ENCODE measurements at places on chromosomes 4 and X. TPM values are rescaled to one million over a fixed set of nuclear protein-coding genes. Genes with fewer than 3 reads are reported as not detected.

Gene CFAP99
- total RNA-seq: not detected

Gene PRSS12
- total RNA-seq: 9.7 TPM

Gene NDUFB11
- 77.4 TPM for total RNA-seq

Gene GAGE12J
- total RNA-seq: not detected

Gene OTUD6A
- total RNA-seq: not detected

Gene PDZD4
- total RNA-seq: 0.09 TPM

Gene CRMP1
- total RNA-seq: not detected

Gene LPAR4
- total RNA-seq: 2.4 TPM

Gene SLC38A5
- total RNA-seq: 0.16 TPM

Gene SCFD2
- 17.0 TPM for total RNA-seq

DNA sequence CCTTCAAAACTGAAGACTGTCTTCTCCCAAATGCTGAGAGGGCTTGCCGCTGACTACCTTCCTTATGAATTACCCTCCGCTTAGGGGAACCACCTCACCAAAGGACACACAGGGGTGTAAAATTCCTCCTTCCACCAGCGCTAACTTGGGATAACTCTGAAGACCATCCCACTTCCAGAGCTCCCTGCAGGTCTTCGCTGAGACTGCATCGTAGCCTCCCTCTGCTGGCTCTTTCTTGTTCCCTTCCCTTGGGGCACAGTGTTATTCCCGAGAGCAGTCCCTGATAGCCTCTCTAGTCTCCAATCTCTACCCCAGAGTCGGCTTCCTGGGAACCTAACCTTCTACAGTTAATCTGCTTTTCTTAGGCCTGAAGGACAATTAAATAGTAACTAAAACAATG is 725.5 kb upstream of the ATOH1 start:
- H3K4me1 ChIP-seq: no peaks in the 10 kb centered on the region
- no peaks in the 10 kb centered on the region for H3K27me3 ChIP-seq

- H3K27me3 ChIP-seq: no peaks in the 10 kb centered on the region
- H3K4me3 ChIP-seq: no peak overlapping the region
- no peak overlapping the region for H3K27ac ChIP-seq
- H3K4me1 ChIP-seq: no peaks in the 10 kb centered on the region
- no peaks in the 10 kb centered on the region for H3K36me3 ChIP-seq
Measured at GRCh38 chrX:30876367-30876766, 12.7 kb downstream of the TAB3 start.

DNA sequence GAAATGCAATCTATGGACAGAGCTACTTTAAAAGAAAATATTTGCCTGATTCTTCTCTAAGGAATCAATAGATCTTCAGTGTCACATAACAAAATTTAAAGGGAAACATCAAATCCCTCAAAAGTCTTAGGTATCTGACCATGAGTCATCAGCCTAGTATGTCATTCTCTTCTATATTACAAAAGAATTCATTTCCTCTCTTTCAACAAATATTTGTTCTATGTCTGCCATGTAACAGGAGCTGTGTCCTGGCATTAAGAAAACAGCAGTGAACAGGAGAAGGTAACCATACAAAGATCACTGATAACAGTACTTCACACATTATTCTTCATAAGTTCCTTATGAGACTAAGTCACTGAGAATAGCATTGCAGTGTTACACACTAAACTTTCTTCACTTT is 243.6 kb upstream of the DKK2 start:
- peak; percentile 71 for DNase-seq
- H3K4me3 ChIP-seq: no peak overlapping the region
- peak overlapping the region; percentile 71 for H3K27ac ChIP-seq
- no peaks in the 10 kb centered on the region for H3K27me3 ChIP-seq

- no peak for DNase-seq
- H3K27me3 ChIP-seq: no peaks in the 10 kb centered on the region
- no peak overlapping the region for H3K4me3 ChIP-seq
- no peaks in the 10 kb centered on the region for H3K36me3 ChIP-seq
Measured at GRCh38 chr4:6594826-6595355, 19.9 kb downstream of the MAN2B2 start.

- H3K27ac ChIP-seq: no peak overlapping the region
- H3K4me3 ChIP-seq: no peak overlapping the region
- H3K36me3 ChIP-seq: no peaks in the 10 kb centered on the region
- no peaks in the 10 kb centered on the region for H3K27me3 ChIP-seq
- no peaks in the 10 kb centered on the region for H3K4me1 ChIP-seq
- DNase-seq: no peak
Measured at GRCh38 chrX:80223982-80224579, 196.2 kb upstream of the TENT5D start.

DNA sequence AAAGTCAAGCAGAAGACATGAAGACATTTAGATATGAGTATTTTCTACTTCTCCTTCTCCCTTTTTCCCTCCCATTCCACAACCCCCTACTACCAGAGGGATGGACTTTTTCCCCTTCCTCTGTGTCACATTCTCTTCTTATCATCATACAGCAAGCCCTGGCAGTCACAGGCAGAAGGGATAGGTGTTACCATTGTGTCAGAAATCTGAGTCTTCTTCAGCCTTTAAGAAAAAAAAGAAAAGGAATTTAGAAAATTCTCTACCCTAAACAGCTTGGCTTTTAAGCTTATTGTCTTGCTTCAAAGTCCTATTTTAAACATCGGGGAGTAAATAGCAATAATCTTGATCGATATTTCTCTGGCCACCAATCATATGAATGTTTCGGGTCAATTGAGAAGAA is 30.9 kb upstream of the ADH1C start:
- no peaks in the 10 kb centered on the region for H3K27me3 ChIP-seq
- no peaks in the 10 kb centered on the region for H3K36me3 ChIP-seq
- no peak overlapping the region for H3K27ac ChIP-seq
- no peaks in the 10 kb centered on the region for H3K4me1 ChIP-seq
- no peak for DNase-seq
- no peak overlapping the region for H3K4me3 ChIP-seq

GRCh38 chr4:51906167-51906958 is 63.4 kb downstream of the DCUN1D4 start:
- H3K27ac ChIP-seq: no peak overlapping the region
- H3K4me1 ChIP-seq: no peaks in the 10 kb centered on the region
- no peak for DNase-seq
- no peaks in the 10 kb centered on the region for H3K27me3 ChIP-seq
- no peak overlapping the region for H3K4me3 ChIP-seq

DNA sequence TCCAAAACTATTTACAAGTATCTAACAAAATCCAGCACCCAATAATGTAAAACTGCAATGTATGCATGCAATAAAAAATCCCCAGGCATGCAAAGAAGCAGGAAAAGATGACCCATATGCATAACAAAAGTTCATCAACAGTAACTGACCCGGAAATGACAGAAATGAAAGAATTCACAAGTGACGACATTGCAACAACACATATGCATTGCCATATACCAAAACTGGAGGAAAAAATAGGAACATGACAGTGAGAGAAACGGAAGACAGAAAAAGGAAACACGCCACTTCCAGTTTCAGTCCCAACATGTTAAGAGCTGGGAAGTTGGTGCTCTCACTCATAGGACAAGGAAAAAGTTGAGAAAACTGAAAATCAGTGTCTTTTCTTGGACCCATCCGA is 154.6 kb downstream of the EVC2 start:
- DNase-seq: no peak
- no peaks in the 10 kb centered on the region for H3K27me3 ChIP-seq
- no peaks in the 10 kb centered on the region for H3K4me1 ChIP-seq
- H3K27ac ChIP-seq: no peak overlapping the region
- H3K4me3 ChIP-seq: no peak overlapping the region

- H3K36me3 ChIP-seq: no peaks in the 10 kb centered on the region
- no peak for DNase-seq
- H3K4me3 ChIP-seq: no peak overlapping the region
- H3K27me3 ChIP-seq: no peaks in the 10 kb centered on the region
Measured at GRCh38 chr4:165737309-165737972, 135.6 kb upstream of the TLL1 start.

- H3K4me1 ChIP-seq: peaks cover 10% of the 10 kb centered on the region
- no peak overlapping the region for H3K4me3 ChIP-seq
- H3K27ac ChIP-seq: no peak overlapping the region
- no peak for DNase-seq
Measured at GRCh38 chr4:107069049-107069448, 32.9 kb upstream of the DKK2 start.

DNA sequence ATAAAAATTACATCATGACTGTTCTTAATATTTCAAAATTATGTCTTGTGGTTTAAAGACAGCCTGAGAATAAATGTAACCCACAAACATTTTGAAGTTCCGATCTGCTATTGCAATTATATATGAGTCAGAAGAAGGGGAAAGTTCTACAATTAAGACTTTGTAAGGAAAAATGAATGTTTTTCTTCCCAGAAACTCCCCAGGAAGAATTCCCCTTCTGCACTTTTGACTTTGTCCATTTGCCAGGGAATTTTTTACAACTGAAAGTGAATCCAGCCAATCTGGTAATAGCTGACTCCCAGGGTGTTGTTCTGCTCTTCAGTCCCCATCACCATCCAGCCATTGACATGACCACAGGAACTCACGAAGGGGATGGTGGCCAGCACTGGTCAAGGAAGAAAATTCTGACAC is 61.6 kb upstream of the NOCT start:
- peaks cover 13% of the 10 kb centered on the region for H3K4me1 ChIP-seq
- H3K4me3 ChIP-seq: no peak overlapping the region
- peak overlapping the region; percentile 43 for H3K27ac ChIP-seq
- DNase-seq: peak; percentile 47
- no peaks in the 10 kb centered on the region for H3K27me3 ChIP-seq

GRCh38 chrX:19883878-19884277 is 3.5 kb downstream of the SH3KBP1 start:
- peaks cover 3% of the 10 kb centered on the region for H3K36me3 ChIP-seq
- H3K4me3 ChIP-seq: no peak overlapping the region
- no peaks in the 10 kb centered on the region for H3K27me3 ChIP-seq
- peaks cover 10% of the 10 kb centered on the region for H3K4me1 ChIP-seq
- no peak overlapping the region for H3K27ac ChIP-seq

GRCh38 chrX:95884186-95884585 is 800.5 kb upstream of the DIAPH2 start:
- no peaks in the 10 kb centered on the region for H3K36me3 ChIP-seq
- H3K27me3 ChIP-seq: no peaks in the 10 kb centered on the region
- no peak overlapping the region for H3K4me3 ChIP-seq
- no peaks in the 10 kb centered on the region for H3K4me1 ChIP-seq

- no peaks in the 10 kb centered on the region for H3K36me3 ChIP-seq
- no peaks in the 10 kb centered on the region for H3K27me3 ChIP-seq
- H3K27ac ChIP-seq: no peak overlapping the region
- no peak overlapping the region for H3K4me3 ChIP-seq
Measured at GRCh38 chrX:118623062-118623461, 104.3 kb upstream of the IL13RA1 start.

- H3K4me3 ChIP-seq: no peak overlapping the region
- H3K4me1 ChIP-seq: no peaks in the 10 kb centered on the region
- DNase-seq: no peak
- no peak overlapping the region for H3K27ac ChIP-seq
- H3K36me3 ChIP-seq: no peaks in the 10 kb centered on the region
Measured at GRCh38 chrX:47752685-47753084, 84.0 kb upstream of the ZNF81 start.

GRCh38 chrX:119455264-119455663 is 13.0 kb upstream of the SLC25A5 start:
- no peak for DNase-seq
- no peak overlapping the region for H3K27ac ChIP-seq
- H3K27me3 ChIP-seq: no peaks in the 10 kb centered on the region
- H3K36me3 ChIP-seq: no peaks in the 10 kb centered on the region
- H3K4me1 ChIP-seq: no peaks in the 10 kb centered on the region

DNA sequence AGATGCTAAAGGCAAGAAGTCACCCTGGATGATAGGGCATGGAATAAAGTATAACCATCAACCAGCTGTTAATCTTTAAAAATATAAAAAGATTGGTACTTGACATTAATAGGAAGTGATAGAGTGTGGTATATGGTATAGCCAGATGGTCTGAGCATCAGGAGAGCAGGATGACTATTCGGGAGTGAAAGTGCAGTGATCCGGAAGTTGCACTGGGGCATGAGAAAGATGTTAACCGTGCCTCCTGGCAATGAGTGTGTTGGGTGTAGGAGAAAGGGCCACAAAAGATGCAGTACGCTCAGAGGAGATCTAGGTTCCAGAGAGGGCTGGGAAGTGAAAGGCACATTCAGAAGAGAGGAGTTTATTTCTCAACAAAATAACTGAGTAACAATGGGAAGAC is 65.0 kb downstream of the TSPAN7 start:
- no peaks in the 10 kb centered on the region for H3K27me3 ChIP-seq
- H3K4me1 ChIP-seq: no peaks in the 10 kb centered on the region
- H3K27ac ChIP-seq: no peak overlapping the region

- DNase-seq: no peak
- H3K27me3 ChIP-seq: no peaks in the 10 kb centered on the region
Measured at GRCh38 chrX:130093271-130093670, 17.0 kb downstream of the ELF4 start.

DNA sequence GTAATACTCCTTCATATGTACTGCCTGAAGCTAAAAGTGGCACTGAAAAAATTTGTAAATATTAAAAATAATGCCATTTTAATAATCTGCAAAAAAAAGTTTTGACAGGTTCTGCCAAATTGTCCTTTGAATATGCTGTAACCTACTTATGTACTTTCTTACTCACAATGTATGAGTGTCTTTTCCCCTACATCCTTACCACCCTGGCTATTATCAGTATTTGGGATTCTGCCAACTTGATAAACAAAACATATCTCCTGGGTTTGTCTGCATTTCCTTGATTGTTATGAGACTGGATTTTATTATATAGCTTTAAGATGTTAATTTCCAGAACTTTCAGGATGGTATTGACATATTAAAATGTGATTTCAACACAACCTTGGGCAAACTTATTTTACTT is 187.9 kb downstream of the CHM start:
- H3K4me1 ChIP-seq: no peaks in the 10 kb centered on the region
- no peak overlapping the region for H3K4me3 ChIP-seq
- no peaks in the 10 kb centered on the region for H3K36me3 ChIP-seq
